Fibroblast of skin of abdomen (primary cell): ENCODE measurements at places on chromosomes 13 and 19.

- no peak for DNase-seq
Observed at GRCh38 chr13:66992719-66993118, 237.4 kb downstream of the PCDH9 start.

DNA sequence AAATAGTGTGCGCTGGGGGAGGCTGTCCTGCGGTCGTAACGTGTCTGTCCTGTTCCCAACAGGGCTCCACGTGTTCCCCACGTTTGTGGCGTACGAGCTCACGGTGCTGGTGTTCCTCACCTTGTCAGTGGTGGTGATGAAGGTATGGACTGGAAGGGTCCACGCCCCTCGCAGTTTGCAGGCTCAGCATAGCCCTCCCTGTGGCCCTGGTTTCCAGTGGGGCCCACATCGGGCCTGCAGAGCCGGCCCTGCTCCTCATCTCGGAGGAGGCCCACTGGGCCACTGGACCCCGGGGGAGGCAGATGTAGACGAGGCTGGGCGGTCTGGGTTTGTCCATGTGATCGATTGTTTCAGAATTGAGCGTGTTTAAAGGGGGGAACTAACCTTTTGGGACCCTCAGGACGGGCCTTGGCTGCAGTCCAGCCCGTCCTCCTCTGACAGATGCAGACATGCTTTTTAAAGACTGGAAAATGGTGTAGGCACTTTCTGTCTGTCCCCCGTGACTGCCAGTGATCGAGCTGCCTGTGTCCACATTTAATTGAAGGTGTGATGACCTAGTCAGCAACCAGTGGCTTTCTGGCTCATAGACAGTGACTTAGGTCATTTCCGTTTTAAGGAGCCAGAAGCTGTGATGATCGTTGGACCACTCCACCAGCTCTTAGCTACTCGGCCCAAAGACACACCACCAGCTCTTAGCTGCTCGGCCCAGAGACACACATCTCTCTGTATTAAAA, 37.1 kb upstream of the TFDP1 start:
- no peak for DNase-seq

DNA sequence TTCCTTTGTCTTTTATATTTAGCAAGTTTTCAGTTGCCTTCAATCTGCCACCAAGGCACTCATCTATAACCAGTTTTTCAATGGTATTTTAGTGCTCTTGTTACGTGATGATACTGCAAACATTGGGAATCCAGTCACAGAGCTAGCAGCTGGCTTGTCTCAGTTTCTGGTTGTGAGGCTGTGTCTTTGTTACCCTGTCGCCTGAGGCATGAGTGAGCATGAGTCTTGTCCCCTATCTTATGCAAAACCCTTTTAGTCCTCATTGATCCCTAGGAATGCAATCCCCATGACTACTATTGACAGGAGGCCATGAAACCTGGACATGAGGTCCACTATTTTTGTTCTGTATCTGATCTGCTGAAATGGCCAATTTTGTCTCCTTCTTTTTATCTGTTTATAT, 391.0 kb downstream of the LMO7 start:
- DNase-seq: no peak

DNA sequence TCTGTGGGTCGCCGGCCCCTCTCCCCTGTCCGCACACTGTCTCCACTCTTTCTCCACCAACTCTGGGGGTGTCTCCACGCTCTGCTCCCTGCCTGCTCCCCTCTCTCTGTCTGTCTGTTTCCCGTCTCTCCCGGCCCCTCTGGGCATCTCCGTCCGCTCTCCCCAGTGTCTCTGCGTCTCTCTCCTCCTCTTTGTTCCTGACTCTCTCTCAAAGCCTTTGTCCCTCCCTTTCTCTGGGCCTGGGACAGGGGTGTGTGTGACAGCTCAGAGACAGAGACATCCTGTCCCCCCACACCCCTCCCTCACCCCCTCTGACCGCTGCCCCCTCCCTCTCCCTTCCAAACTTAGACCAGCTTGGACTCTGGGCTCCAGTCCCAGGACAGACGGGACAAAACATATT, 668 bp upstream of the SBK3 start:
- no peak for DNase-seq

DNA sequence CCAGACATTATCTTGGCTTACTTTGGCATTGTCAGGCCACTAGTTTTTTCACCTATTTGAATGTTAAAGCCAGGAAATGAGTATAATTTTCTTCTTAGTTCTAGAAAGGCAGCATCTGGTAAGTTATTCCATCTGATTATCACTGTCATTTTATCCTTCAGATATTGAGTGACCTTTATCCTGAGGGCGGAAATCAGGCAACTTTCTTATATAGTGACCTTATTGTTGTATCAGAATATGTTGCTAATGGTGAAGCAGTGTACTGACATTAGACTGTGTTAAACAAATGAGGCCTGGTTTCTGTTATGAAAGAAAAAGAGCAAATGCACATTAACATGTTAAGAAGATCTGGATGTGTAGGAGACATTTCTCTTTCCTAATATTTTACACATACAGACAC, 5.4 kb upstream of the NDFIP2 start:
- DNase-seq: no peak

GRCh38 chr13:24683838-24684599, 3.8 kb downstream of the ATP12A start:
- DNase-seq: peak; percentile 33

- DNase-seq: peak; percentile 28
Observed at GRCh38 chr13:35763782-35764123, 287.3 kb upstream of the MAB21L1 start.
